Stimulated activated CD4-positive, alpha-beta T cell treated with anti-CD3 and anti-CD28 coated beads, Interleukin-2, amount 100 ng/mL, for 4 hours (primary cell): ENCODE measurements at places on chromosomes 5 and 9.

- no peak for DNase-seq
Observed at GRCh38 chr9:91802391-91802790, 147.6 kb downstream of the ROR2 start.

- DNase-seq = no peak
Observed at GRCh38 chr5:116395226-116395625, 179.4 kb downstream of the SEMA6A start.

DNA sequence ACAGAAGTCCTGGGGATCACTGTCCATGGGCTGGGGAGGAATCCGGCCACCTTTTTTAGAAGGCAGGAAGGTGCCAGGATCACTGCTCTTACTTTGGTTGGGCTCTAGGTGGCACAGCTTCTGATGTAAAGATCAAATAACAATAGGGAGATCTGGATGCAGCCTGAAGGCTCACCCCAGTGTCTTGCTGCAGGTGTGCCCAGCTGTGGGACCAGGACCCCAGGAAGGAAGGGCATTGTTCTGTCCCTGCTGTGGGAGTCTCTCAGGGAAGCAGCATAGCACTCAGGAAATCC is 69.6 kb downstream of the DAB2IP start:
- no peak for DNase-seq

DNA sequence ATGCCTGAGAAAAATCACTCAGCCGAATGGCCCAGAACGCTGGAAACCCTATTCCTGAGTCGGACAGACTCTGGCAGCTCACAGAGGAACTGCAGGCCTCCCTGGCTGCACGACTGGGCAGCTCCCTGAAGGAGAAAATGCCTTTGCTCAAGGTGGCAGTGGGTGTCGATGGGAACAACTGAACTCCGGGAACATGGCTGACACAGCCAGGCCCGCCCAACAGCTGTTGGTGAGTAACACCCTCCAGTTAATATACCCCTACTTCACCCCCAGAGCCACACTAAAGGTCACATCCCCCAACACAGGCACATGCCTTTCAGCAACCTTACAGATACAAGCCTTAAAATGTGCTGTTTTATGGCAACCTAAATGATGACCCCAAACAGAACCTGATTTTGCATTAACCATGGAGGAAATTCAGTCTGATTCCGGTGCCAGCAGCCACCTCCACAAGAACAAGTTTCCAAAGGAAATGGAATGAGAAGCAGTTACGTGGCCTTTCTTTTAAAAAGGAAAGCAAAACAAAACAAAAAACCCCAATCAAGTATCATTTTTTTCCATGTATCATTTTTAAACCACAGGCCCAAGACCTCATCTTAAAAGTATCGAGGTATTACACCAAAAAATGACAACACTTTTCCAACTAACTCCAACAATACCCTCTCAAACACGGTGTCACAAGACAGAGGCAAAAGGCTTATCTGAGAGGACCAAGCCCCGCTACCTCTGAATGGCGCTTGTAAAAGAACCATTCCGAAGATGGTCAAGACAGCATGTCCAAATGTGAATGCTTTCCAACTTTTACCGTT is 3.1 kb downstream of the KLF9 start:
- DNase-seq = peak; percentile 47

- DNase-seq = no peak
Observed at GRCh38 chr5:35518104-35518503, 99.6 kb upstream of the SPEF2 start.

DNA sequence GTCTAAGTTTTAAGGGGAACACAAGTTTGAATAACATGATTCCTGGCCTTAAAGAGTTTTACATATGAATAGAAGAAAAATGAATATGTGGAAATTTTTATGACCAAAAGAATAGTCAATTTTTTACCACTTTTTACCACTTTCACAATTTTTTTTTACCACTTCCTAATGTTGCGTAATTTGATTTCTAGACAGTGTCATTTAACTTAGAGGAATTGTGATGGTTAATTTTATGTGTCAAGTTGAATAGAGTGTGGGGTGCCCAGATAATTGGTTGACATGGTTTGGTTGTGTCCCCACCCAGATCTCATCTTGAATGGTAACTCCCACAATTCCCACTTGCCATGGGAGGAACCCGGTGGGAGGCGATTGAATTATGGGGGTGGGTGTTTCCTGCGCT is 416.6 kb downstream of the KIF4B start:
- no peak for DNase-seq

GRCh38 chr5:122507581-122507980 is 195.5 kb downstream of the SNCAIP start:
- no peak for DNase-seq

GRCh38 chr9:82404196-82404870 is 415.8 kb downstream of the SPATA31D1 start:
- no peak for DNase-seq

DNA sequence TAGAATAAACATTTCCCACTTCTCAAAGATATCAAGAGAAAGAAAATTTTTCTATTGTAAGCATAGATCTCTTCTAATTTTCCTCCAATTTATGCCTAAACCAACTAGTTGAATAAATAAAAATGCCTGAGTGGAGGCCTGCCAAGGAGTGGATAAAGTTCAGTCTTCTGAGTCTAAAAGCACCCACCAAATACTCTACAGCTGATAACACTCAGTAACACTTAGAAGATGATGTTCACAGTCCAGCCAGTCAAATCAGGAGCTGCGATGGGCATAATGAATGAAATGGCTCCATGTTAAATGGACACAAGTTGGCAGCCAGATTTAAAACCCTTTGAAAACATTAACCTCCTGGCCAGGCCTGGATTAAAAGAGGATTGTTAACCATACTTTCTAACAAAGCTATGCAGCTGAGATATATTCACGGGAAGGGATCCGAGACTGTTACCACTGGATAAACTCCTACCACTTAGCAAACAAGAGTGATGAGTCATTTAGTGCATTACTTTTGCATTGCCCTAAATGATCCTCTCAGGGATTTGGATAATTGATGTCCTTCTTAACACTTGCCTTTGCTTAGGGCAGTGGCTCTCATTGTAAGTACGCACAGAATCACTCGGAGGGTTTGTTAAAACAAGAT is 63.7 kb upstream of the CCDC112 start:
- no peak for DNase-seq

DNA sequence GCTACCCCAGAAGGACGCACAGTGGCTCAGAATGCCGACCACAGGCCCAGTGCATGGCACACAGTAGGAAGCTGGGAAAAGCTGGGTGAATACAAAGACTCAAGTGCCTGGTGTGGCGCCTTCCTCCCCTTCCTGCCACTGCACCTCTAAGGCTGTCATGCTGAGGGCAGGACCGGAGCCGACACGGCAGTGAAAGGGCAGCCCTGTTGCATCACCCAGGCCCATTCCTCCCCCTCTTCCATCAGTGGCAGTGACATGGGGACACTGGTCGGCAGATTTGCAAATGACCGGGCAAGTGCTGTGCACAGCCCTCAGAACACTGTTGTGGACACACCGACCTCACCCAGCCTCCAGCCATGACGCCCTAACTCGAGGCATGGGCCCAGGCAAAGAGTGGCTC is 84.0 kb downstream of the STK10 start:
- no peak for DNase-seq

DNA sequence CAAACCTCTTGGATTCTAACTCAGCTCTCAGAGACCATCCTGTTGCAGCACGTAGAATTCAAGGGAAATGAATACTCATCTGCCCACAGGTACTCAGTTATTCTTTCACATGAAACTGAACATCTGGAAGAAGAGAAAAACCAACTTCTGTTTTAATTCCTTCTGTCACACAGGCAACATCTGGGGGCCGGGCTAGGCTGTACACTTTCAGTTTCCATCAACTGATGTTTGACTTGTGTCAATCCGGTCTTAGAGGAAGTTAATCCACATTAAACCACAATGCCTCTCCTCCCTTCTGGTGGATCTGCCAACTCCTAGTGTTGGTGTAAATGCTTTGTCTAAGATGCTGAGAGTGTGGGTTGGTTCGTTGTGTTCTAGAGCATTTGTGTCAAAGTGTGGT is 17.6 kb downstream of the DMRT3 start:
- DNase-seq = no peak

- no peak for DNase-seq
Observed at GRCh38 chr5:53446908-53447307, 33.5 kb upstream of the FST start.

- DNase-seq = no peak
Observed at GRCh38 chr5:32127711-32128110, 46.4 kb downstream of the GOLPH3 start.

GRCh38 chr5:132999246-132999645 is 27.1 kb downstream of the ZCCHC10 start:
- no peak for DNase-seq

- DNase-seq = no peak
Observed at GRCh38 chr5:127865273-127865672, 162.1 kb downstream of the CCDC192 start.

DNA sequence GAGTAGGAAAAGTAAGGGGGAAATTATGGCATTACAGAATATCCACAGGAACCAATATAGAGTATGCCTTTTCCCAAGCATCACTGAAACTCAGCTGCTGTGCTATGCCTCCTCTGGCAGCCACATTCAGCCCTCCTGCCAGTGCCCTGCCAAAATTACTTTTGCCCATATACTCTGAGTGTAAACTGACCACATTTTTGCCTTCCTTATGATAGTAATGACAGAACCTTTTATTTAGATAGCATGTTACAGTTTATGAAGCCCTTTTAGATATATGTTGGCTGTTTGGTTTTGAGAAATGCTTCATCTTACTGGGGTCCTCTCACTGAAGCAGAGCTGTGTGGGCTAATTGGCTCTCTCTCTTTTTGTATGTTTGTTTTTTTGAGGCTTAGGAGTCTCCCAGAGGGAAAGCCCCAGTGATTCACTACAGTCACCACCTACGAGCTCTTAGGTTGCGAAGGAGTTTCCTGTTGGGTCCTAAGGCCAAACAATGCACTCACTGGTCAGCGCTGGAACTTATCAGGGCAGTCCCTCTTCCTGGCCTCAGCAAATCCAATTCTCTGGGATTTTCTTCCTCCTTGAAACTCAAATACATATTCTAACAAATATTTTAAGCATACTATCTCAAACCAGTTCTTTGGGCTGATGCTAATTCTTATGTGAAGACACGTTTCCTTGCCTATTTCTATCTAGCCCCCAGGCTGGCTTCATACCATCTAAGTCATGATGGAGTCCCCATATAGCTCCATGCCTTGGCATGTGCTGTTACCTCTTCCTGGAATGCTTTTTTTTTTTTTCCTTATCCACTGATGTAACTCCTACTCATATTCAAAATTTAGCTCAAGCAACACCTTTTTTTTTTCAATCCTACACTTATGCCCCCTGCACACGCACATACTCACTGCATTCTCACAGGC is 3.7 kb downstream of the PHF24 start:
- no peak for DNase-seq

DNA sequence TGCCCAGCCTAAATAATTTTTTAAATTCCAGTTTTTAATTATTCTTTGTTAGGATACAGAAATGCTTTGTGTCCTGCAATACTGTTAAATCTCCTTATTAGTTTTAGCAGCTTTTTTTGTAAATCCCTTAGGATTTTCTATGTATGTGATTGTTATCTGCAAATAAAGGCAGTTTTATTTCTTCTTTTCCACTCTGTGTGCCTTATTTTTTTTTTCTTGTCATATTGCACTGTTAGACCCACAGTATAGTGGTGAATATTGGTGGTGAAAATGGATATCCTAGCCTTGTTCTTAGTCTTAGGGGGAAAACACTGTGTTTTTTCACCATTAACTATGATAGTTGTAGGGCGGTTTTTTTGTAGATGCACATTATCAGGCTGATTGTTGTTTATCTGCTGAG is 11.3 kb upstream of the KIAA1958 start:
- no peak for DNase-seq

GRCh38 chr9:133906932-133907910 is 84.9 kb downstream of the VAV2 start:
- no peak for DNase-seq

GRCh38 chr5:61675015-61675692 is 343.1 kb downstream of the ZSWIM6 start:
- no peak for DNase-seq

DNA sequence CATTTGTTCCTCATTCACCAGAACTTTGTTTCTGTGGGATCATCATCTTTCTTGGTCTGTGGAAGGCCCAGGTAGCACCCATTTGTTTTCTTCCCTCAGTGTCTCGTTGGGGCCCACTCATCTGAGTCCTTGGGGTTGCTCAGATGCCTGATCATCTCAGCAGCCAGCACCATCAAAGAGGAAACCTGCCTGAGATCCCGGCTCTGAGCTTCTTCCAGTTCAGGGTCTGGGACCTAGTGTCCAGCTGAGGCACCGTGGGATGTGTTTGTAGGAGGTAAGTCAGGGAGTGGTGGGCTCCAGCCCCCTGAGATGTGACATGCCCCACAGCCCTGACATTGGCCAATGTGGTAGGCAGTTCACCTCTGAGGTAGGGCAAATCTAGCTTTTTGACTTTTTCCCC is 9.4 kb upstream of the CD180 start:
- no peak for DNase-seq

GRCh38 chr9:110041452-110041851 is 166.5 kb downstream of the C9orf152 start:
- DNase-seq = no peak

DNA sequence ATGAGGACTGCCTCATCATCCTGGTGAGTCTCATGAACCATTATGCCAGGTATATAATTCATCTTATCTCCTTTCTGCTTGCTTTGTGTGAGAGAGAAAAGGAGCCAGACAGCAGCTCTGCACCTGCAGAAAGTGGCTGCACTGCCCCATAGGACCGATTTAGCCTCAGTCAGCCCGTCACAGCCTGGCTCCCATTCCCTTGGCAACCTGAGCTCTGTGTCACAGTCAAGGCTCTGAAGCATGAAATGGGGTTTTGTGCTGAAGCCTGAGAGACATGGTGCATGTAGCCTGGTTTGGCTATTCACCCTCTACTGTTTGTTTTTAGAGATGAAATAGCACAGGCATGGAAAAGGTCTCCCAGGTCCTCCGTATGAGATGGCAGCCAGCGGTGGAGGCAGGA is 198.3 kb downstream of the KCTD16 start:
- no peak for DNase-seq

DNA sequence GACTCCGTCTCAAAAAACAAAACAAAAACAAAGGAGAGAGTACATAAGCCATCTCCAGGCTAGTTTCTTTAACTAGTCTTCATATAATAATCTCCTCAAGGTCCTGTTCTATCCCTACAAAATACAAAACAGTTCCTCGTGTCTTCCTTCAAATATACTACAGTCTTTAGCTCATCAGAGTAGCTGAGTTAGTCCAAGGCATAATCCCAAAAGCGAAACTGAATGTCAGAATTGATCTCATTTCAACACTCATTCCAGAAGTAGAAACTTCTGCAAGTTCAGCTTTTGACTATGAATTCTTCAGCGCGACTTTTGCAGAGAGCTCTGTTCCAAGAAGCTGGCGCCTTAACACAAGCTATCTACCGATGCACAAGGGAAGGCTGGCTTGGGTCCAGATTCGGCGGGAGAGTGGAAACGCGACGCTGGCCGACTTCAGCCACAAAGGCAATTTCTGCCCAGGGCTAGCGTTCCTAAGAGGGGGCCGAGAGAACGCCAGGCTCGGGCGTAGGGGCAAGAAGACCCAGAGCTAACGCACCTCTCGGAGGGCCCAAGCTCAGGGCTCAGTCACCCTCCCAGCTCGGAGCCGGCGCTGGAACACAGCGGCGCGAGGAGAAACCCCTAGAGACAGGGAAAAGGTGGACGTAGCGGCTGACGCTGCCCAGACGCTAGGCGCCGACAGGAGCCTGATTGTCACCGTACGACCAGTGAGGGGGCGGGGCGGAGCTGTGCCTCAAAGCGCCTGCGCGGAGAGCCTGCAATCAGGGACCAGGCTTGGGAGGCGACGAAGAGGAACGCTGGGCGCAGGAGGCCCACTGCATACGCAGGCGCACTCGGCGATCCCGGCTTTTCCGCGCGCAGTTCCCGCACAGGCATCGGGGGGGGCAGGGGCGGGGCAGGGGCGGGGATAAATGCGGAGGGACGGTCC is 469 bp upstream of the HSDL2 start:
- DNase-seq = peak; percentile 94
